ENCODE measurements at places on chromosomes 11 and 22. TPM values are rescaled to one million over a fixed set of nuclear protein-coding genes. Genes with fewer than 3 reads are reported as not detected.

TEX54 gene
- total RNA-seq = 1.0 TPM

MYRF gene
- total RNA-seq = 0.29 TPM

SPON1 gene
- total RNA-seq = 0.81 TPM

TEAD1 gene
- total RNA-seq = 62.5 TPM

OR4D10 gene
- total RNA-seq = not detected

OR8D1 gene
- not detected for total RNA-seq

GRM5 gene
- not detected for total RNA-seq

ACR gene
- not detected for total RNA-seq

BAIAP2L2 gene
- total RNA-seq = 28.6 TPM

PATE4 gene
- total RNA-seq = not detected

SELENOM gene
- 40.9 TPM for total RNA-seq

DNA sequence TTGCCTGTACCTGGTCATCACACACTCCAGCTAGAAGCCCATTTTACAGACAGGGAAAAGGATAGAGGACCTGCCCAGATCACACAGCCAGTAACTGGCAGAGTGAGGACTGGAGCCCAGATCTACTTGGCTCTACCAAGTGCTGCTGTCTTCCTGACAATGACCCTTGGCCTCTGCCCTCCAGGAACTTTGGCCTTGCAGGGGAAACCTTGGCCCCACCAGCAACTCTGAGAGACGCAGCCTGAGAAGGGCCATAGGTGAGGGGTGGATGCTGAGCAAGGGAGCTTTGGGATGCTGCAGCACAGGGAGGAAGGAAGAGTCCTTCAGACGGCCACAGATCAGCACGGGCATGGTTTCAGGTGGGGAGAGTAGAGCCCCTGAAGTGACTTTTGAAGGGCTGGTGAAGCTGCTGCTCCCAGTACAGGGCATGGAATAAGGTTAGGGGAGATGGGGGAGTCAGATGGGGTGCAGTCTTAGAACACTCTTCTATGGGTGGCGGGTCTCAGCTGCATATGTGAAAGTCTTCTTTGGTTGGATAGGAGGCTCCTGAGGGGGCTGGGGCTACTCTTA lies 2.0 kb upstream of the CAPN5 start:
- no peak for DNase-seq

DNA sequence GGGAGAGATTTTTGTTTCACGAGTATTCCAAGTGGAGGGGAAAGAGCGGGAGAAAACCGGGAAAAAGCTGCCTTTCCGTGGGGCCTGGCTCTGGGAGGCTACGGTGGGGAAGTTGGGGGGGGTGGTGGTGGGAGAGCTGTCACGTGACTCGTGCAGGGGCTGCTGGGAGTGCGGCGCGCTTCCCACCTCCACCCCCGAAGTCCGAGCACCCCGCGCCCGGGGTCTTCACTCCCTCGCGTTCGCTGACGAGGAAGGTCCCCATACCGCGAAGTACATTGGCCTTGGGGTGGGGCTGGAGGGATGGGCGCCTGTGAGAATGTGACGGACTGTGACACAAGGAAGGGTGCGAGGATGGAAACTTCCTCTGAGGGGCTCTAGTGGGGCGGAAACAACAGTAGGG lies at the start of gene TEX12:
TSS of gene TEX12 (plus strand) at position 228 of the 400 bp plus-strand sequence. CDS start 1,897 bp downstream, outside the sequence.
- DNase-seq = no peak

DNA sequence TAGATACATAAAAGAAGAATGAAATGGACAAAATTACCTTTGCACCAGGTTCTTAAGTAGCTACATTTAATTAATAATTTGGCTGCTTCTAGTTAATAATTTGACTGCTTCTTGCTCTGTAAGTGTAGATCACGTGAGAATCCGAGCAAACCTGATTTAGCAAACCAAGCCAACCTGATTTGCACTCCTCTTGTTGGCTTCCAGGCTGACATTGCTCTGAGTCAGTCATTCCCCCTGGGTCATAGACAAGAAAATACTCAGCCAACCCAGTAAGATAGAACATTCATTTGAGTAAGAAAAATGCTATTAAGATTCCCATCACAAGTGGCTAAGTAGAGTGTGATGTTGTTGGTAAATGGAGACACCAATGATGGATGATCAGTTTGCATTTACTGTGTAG lies 304.1 kb downstream of the C11orf87 start:
- DNase-seq = no peak

DNA sequence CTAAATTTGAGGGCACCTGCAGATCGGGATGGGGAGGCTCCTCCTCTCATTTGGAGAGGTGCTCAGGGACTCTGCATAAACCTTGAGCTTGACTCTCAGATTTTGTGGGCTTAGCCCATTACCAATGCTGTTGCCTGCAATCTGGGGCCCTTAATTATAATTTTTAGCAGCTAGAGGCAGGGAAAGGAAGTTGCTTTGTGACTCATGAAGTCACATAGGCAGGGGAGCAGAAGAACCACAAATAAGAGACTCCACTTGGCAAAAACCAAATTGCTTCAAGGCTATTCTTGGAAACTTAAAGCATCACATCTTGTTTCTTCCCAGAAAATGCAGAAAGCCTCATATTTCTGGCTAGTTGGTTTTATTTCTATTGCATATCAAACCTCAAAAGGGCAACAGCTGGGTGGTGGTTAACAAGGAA lies 46.9 kb downstream of the MICAL2 start:
- no peak for DNase-seq

GRCh38 chr11:35214792-35215193 lies 75.8 kb downstream of the CD44 start:
- no peak for DNase-seq

DNA sequence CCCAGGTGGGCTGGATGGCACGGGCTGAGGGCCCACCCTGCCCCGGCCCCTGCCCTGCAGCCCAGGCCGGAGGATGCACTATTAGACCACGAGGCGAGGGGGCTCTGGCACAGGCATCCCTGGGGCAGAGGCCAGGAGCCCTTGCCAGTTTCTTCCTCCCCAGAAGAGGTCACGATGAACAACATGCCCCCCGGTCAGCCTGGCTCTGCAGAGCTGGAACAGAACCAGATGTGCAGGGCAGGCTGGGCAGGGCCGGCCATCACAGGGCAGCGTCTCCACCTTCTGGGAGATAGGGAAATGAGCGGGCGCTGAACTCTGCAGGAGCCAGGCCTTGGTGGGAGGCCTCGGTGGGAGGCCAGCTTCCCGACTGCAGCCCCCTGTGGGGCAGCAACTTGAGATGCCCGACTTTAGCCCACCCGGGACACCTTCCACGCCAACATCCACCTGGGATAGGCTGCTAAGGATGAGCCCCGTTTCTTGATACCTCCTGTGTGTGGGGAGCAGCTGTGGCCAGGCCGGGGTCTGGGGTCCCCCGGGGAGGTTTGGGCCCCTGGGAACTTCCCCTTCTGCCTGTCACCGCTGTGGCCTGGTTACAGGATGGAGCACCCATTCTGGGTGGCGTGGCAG lies 21.8 kb upstream of the GNB1L start:
- peak; percentile 11 for DNase-seq

DNA sequence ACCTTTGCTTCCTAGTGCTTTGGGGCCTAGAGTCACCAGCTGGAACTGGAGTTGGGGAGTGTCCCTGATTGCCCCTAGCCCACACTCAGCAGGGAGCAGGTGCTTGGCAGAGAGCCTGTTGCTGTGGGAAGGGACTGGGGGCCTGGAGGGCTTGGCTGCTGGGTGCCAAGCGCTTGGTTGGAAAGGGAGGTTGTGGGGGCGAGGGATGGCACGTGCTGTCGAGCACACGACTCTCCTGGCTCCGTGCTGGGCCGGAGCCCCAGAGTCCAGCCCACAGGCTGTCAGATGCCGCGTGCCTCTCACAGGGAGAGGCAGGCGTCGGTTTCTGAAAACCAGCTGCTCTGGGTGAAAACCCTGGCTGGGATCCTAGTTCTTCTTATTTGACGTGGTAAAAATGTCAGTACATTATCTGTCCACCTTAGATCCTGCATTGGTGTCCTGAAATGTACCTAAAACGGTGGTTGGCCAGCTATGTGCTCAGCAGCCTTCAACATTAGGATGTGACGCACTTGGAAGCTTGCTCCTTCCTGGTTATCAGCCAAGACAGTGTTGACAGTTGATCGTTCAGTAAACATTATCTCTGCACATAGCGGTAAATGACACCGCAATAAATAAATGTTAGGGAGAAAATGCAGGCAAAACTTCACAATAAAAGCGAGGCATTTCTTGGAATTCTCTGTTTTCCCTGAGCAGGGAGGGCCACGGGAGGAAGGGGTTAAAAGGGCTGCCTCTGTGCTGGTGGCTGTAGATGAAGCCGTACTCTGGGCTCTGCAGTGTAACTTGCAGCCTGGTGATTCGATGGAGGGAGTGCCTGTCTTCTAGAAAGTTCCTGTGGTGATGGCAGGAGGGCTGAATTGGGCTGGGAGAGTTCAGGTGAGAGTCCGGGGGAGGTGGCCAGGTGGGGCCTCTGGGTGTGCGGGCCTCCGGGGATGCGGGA lies 29.2 kb downstream of the GRAMD4 start:
- DNase-seq = no peak

DNA sequence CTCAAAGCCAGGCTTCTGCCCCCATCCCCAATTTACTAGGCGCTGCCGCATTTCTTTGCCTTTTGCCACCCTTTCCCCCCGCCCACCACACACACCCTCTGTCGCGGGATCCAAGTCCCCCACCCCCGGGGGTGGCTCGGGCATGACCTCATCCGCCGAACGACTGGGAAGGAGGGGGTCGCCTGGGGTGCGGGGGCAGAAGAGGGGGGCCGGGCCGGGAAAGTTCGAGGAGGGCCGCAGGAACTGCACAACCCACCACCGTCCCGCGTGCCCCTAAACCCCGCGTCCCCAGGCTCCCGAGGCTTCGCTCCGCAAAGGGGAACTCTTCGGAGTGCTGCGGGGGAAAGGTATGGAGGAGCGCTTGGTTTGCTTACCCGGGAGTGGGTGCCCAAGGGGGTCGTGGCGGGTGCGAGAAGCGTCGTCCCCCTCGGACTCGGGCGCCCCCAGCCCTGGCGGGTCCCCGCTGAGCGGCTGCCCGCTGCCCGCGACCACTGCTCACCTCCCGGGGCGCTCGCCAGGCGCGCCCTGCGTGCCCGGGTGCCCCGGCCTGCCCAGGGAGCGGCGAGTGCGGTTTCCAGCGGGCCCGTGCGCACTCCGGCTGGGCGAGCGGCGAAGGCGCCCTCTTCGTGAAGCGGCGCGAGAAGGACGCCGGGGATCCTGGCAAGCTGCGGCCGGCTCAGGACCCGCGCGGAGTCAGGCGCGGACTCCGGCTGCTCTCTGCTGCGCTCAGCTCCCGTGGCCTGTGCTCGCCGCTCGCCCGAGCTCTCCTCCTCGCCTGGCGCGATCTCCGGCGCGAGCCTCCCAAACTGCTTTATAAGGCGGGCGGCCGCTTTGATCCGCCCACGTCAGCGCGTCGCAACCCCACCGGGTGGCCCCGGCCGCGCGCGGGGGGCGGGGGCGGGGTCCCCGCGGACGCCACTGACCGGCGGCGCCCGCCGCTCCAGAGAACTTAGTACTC lies 4.0 kb upstream of the WNT11 start:
- DNase-seq = peak; percentile 67

GRCh38 chr22:33789690-33790253 lies 130.5 kb downstream of the LARGE1 start:
- no peak for DNase-seq

GRCh38 chr11:16410479-16410878 lies 54.1 kb upstream of the SOX6 start:
- DNase-seq = no peak

DNA sequence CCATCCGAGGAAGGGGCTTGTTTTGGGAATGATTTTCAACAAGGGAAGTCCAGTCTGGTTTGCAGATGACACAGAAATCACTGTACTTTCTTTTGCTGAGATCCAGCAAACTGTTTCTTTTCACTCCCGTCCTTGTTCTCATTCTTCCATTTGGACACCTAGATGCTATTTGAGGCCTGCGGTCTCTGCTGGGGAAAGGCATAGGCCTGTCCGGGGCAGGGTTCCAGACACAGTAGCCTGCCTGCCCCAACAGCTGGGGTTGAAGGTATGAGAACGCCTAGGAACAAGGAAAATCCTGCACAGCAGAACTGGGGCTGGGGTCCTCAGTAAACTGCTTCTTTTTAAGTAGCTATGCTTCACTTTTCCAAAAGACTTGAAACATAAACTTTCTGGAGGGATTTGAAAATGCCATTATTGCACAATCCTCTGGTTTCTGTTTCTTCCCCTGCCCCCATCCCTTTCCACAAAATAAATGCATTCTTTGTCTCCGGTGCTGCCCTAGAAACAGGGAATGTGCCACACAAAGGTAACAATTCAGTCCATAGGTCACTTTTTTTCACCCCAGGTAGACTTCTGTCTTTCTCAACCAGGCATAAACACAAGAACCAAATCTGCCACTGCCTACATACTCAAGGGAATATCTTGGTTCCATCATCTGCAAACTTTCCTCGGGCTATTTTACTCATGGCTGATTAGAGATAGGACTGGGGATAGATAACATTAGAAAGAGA lies 174.8 kb upstream of the MTMR2 start:
- no peak for DNase-seq

DNA sequence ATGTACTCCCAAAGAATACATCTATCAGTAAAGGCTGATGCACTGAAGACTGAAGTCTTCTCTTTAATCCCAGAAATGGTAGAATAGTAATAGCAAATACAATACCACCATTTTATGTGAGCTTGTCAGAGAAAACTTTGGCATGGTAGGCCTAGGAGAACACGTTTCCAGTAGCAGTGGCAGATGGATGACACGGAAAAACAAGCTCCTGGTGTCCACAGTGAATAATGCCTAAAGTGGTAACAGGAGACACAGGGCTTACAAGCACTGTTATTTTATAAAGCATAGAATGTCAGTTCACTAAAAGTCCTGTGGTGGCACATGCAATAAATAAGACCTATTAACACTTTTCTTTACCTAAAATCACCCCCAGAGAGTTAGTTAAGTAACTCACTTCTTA lies 277.6 kb downstream of the TTC28 start:
- no peak for DNase-seq

DNA sequence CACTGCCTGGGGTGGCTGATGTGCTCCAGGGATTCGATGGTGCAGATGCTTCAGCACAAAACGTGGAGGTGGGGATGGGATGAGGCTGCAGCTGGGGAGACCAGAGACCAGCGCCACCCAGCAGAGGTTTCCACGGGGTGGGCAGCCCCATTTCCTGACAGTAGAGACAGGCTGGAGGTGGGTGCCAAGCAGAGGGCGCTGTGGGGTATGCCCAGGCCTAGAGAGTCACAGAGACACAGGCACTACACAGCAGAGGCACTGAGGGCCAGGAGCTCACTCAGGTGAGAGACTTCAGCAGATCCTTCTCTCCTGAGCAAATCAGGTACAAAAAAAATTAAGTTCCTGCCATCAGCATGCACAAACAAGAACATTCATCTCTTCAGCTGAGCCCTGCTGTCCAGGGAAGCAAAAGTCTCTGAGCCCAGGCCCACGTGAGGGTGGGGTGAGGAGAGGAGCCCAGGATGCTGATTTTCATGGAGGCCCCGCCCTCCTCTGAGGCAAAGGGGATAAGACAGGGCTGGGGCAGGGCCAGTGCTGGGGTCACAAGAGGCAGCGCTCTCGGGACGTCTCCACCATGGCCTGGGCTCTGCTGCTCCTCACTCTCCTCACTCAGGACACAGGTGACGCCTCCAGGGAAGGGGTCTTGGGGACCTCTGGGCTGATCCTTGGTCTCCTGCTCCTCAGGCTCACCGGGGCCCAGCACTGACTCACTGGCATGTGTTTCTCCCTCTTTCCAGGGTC lies 53.1 kb downstream of the GGTLC2 start:
- no peak for DNase-seq
